Effector CD8-positive, alpha-beta T cell (primary cell): ENCODE measurements at places on chromosomes 16 and 17.
A peak's percentile ranks its signal among the peaks of the same experiment; 100 is the strongest.

DNA sequence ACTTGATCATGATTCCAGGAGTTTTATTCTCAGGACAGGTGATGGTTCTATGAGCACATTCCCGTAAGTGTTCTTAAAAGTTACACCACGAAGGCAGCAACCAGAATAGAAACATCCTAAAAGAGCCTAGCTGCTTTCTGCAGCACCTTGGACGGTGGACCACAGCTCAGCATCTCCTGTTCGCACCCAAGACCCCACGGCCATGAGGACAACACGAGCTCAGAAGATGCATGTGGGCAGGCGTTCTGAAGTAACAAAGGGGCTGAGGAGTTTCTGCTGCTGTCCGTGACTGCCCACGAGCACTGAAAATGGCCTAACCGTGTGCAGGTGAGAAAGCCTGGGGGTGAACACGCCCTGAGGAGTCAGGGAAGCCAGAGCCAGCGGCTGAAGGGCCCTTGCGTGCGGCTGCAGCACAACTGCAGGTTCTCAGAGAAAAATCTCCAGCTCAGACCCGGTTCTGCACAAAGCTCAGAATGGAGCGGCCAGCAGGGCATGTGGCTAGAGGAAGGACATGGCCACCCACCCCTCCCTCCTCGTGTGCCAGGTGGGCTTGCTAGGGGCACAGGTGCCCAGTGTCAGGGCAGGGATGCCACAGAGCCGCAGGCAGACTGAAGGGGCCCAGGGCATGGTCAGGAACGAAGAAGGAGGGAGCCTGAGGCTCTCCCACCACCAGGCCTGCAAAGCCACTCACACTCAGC lies 10.8 kb upstream of the C16orf95 start:
- no peak for DNase-seq

DNA sequence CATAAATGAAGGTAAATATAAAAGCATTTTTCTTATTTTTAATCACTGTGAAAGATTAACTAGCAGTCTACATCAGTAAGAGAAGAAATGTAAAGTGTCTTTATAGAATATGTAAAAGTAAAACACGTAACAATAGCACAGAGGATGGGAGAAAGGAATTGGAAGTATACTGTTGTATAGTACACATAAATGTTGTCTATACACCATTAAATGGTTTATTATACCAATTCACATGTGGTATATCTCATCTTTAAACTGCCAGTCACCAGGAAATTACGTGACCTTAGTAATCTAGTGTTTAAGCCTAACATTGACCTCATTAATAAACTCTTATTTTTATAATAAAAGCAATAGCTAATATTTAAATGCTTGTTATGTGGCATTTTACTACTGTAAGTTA lies 87.4 kb downstream of the USP32 start:
- no peak for DNase-seq

DNA sequence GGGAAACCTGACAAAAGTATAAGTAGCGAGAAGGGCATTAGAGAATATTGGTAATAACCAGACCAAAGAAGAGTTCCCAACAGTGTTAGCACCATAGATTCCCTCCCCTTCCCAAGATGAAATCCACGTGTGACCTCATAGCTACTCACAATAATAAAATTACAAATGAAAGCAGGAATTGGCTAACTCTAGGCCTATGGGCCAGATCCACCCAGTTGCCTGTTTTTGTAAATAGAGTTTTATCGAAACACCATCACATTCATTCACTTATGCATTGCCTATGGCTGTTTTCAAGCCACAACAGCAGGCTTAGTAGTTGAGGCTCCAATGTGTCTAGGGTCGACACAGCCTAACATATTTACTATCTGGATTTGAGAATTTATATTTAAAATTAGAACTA lies 7.8 kb downstream of the CPHXL start:
- DNase-seq = no peak

- DNase-seq = peak; percentile 91
Observed at GRCh38 chr17:39754161-39754957, 16.6 kb downstream of the GRB7 start.

- DNase-seq = no peak
Observed at GRCh38 chr16:85465328-85466303, 147.5 kb upstream of the GSE1 start.
